ENCODE measurements at places on chromosomes 11 and 22.

DNA sequence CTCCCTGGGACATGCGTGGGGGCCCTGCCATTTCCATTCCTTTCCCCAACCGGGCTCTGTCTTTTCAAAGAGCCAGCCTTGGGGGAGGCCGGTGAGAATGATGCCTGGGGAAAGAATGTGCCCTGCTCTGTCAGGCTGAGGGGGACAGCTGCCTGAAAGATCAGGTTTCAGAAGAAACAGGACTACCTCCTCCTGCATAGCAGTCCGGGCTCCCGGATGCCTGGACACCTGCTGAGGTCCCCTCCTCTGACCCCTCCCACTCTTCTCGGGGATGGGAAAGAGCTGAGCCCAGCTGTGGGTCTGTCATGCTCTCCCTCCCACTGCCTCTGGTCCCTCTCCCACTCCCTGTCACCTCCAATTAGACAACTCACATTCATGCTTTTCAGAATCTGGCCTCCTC lies 41.8 kb upstream of the CDON start:
- no peak for DNase-seq

- DNase-seq, result no peak
Measured at GRCh38 chr11:38060920-38061319, 1462.9 kb upstream of the RAG2 start.

GRCh38 chr11:119701591-119702549 lies 27.1 kb downstream of the NECTIN1 start:
- DNase-seq, result no peak

DNA sequence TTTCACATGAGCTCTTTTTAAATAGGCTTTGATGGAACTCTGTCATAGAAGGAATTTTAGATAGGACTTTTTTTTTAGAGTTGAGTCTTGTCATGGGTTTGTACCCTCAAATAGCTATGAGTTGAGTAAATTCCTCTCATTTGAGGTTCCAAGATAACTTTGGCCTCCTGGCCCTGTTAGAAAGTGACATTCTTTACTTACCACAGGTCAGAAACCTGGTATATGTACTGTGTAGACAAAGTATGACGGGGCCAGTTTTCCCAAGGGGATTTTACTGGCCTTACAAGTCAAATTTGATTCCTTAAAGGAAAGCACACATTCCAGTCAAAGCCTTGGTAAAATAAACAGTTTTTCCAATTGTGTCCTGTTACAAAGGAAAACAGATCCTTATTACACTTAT lies 729.3 kb upstream of the LUZP2 start:
- no peak for DNase-seq

DNA sequence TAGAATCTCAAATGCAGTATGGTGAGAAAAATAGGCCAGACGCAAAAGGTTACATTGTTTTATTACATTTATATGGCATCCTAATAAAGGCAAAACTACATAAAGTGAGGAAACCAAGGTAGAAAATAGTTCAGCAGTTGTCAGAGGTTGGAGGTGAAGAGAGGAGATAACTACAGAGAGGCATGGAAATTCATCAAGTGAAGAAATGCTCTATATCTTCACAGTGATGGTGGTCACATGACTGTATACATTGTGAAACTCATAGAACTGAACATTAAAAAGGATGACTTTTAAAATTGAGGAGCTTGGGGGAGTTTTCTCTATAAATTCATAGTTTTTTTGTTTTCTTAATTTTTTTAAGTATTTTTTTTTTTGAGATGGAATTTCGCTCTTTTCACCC lies 14.4 kb downstream of the LGR4 start:
- DNase-seq, result no peak

- DNase-seq, result no peak
Measured at GRCh38 chr11:131354251-131354701, 16.1 kb upstream of the NTM start.

GRCh38 chr11:75560644-75561043 lies 1.4 kb upstream of the SERPINH1 start:
- no peak for DNase-seq

DNA sequence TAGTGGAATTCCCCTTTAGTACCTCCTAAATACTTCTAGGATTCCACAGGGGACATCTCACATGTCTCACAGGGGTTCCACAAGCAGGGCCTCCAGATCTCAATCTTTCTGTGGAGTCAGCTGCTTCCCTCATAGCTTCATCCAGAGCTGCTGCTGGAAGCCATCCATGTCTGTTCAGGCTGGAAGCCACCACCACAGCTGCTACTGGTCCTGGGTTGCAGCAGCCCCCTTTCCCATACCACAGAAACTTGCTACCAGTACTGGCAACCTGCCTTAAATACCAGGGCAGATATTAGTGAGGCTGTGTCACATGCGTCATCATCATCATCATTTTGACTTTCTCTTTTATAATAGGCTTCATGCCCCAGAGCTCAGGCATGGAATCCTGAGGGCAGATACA lies 242.7 kb upstream of the NCAM1 start:
- DNase-seq, result no peak

GRCh38 chr11:4134806-4135205 lies 40.2 kb downstream of the RRM1 start:
- no peak for DNase-seq

DNA sequence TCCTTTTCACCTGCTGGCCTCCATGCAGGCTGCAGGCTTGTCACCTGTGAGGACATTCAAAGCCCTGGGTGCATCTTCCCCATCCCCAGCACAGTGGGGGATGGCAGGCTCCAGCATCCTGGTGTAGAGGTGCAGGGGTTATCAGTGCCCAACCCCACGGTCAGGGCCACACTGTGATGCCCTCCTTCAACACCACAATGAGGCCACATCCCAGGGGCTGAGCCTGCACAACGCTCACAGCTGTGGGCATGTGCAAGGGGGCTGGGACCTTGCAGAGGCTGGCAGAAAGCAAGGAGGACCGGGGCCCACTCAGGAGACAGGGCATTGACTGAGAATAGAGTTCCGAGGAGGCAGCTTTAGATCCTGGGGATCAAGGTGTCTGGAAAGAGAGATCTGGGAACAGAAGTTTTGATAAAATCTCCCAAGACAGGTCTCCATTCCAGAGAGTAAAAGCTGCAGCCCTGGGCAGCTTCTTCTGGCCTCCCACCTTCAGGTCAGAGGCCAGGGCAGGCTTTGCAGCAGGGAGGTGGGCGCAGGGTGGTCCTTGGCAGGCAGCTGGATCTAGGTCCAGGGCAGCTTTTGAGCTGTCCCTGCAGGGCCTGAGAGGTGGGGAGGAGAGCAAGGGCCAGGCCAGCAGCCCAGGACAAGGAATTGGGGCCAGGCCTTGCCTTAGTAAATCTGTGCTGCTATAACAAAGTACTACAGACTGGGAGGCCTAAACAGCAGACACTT lies 250.8 kb upstream of the B3GAT1 start:
- DNase-seq, result no peak

GRCh38 chr11:112321501-112322172 lies 61.0 kb upstream of the PLET1 start:
- DNase-seq, result no peak

GRCh38 chr11:88345949-88346348 lies 8.4 kb upstream of the CTSC start:
- DNase-seq, result no peak

GRCh38 chr11:45332276-45332934 lies 46.3 kb upstream of the SYT13 start:
- DNase-seq, result peak; percentile 12

- DNase-seq, result no peak
Measured at GRCh38 chr11:44550123-44550522, 15.3 kb upstream of the CD82 start.

DNA sequence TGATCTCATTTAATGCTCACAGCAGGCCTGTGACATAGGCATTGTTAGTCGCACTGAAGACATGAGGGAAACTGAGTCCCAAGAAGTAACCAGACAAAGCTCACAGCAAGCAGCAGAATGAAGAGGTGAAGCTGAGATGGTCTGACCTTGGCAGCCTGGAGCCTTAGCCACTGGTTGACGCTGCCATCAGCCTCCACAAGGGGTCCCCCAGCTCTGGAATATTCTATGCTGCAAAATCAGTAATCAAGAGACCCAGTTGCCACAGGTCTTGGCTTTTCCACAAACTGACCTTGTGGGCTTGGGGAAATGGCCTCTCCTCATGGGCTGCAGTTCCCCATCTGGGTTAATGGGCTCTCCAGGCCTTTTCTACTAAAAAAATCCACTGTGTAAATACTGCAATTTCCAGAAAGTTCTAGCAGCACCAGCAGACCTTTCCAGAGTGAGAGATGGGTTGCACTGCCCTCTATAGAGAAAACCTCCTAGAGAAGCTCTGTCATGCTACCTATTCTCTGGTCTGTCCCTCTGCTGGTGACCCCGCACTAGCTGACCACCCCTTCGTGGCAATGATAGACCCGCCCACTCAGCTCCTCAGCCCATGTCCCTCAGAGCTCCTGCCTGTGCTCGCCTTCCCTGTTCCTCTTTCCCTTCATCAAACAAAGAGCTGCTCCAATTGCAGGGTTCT lies 22.6 kb upstream of the ISX start:
- DNase-seq, result no peak

DNA sequence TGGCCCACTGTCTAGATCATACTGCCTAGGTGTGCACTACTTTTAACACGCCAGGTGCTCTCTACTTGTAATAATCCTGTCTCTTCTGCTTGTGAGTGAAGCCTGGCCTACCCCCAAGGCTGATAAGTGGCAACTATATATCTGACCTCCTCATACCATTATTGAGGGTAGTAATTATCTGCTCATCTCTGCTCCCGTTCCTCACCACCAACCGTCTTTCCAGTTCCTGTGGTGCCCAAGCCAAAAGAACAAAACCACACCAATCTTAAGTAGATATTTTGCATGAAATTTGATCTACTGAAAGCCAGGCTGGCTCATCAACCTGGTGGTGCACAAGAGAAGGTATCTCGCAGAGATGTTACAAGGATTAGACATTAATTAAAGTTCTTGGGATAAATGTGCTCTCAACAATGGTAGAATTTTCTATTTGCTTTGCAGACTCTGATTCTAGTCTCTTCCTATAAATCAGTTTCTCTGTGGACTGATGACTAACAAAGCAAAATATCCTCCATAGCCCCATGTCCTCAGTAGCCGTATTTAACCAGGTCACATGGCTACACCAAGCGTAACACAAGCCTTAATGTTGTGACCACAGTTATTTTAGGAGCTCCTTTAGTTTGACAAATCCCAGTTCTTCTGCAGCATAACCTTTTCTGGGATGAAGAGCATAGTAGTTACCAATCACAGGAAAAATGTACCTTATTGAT lies 267.2 kb downstream of the NTM start:
- DNase-seq, result no peak

DNA sequence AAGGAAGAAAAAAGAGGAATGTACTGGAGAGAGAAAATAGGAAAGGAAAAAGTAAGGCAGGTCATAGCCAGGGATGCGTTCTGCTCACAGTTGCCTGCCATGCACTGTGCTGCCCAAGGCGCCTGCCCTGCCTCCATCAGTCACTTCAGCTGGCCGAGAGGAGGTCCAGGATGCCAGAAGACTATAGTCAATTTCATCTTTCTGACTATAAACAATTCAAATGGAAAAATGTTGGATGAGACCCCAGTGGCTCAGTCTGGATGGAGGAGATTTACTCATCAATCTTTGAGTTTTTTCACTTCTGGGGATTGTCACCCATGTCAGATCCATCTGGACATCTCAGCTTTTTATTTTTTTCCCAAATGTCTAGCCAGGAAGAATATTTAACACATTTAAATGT lies 36.7 kb upstream of the CLMP start:
- no peak for DNase-seq

DNA sequence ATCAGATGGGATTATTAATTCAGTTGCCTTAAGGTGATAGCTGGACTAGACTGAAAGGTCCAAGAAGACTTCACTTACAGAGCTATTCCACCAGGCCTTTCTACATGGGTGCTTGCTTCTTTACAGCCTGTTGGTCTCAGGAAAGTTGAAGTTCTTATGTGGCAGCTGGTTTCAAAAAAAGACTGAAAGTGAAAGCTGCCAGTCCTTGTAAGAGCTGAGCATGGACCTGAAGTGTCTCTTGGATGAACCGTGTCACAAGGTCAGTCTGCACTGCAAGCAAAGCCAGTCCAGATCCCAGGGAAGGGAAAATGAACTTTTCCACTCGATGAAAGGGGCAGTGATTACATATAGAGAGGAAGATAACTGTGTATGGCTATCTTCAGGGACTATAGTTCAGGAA lies 201.5 kb upstream of the LUZP2 start:
- DNase-seq, result no peak

DNA sequence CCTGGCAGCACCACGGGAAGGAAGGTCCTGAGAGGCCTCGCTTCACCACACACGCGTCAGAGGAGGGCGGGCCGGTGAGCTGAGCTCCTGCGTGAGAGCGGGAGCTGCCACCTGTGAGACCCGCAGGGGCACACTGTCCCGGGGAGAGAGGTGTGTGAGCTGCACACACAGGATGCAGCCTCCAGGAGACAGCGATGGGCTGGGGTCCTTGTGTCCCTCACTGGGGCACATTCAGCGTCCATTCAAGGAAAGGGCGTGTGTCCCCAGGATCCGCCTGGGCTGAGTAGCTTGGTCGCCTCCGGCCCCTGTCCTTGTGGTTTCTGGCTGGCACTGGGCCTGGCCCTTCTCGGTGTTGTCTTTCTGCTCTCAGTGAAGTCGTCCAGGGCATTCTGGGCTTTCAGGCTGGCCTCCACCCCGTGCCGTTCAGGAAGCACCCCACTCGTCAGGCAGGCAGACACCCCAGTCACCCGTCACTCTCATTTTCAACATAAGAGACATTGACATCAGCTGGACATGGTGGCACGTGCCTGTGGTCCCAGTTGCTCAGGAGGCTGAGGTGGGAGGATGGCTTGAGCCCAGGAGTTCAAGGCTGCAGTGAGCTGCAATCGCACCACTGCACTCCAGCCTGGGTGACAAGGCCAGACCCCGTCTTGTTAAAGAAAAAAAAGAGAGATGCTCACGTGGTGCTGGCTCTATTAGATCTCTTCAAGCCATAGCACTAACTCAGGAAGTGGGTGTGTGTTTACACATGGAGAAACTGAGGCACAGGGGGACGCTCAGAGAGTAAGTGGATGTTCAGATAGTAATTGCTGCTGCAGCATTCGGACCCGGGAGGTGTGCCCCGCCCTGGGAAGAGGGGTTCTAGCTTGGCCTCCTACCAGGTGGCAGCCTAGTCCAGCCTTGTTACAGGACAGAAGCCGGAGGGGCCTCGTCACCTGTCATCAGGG lies 1081.6 kb downstream of the BRD1 start:
- DNase-seq, result no peak

DNA sequence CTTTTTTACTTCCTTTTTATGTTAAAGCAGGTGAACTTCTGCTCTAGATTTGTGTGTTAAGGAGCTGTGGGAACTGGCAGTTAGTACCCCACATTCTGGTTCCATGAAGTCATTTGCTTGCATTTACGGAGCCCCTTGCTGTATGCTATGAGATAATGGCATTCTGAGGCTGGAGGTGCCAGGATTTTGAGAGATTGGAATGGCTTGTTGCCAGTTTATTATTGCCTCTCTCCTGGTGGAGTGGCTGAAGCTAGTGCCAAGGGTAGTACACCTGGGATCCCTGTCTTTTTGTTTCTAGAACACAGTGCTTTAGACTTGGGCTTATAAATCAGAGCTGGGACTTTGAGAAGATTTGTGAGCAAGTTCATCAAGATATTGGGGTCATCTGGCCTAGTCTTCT lies 73.8 kb downstream of the STIM1 start:
- DNase-seq, result no peak

GRCh38 chr11:75743711-75744563 lies 24.6 kb upstream of the DGAT2 start:
- DNase-seq, result no peak

Data from effector memory CD4-positive, alpha-beta T cell (primary cell).